ENCODE measurements at places on chromosomes 5 and 9.

GRCh38 chr5:39146831-39147540, 72.4 kb downstream of the FYB1 start:
- no peak for DNase-seq

- no peak for DNase-seq
These were observed 50.6 kb downstream of the LRRTM2 start for GRCh38 chr5:138824516-138824915.

DNA sequence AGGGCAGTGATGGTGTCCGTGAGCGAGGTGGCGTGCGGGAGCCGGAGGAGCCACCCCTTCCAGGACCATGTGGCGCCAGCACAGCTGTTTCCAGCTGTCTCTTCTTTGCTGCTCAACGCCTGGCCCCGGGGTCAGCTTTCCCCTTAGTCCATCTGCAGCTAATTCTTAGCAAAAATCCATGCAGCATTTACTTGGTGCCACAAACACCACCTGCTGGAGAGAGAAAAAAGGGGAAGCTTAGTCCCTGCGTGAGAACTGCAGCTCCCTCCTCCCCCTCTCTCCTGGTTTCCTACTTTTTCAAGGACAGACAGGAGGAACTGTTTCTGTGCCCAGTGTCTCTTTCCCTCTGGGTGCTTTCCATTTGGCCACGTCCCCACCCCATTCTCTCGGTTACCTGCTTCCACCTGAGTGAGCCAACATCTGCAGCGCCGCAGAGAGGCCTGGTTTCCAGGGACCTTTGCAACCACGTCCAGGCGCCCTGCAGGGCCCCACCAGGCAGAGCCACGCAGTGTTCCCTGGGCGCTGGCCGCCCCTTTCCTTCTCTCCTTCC, 3.4 kb downstream of the SLC6A19 start:
- peak; percentile 76 for DNase-seq

DNA sequence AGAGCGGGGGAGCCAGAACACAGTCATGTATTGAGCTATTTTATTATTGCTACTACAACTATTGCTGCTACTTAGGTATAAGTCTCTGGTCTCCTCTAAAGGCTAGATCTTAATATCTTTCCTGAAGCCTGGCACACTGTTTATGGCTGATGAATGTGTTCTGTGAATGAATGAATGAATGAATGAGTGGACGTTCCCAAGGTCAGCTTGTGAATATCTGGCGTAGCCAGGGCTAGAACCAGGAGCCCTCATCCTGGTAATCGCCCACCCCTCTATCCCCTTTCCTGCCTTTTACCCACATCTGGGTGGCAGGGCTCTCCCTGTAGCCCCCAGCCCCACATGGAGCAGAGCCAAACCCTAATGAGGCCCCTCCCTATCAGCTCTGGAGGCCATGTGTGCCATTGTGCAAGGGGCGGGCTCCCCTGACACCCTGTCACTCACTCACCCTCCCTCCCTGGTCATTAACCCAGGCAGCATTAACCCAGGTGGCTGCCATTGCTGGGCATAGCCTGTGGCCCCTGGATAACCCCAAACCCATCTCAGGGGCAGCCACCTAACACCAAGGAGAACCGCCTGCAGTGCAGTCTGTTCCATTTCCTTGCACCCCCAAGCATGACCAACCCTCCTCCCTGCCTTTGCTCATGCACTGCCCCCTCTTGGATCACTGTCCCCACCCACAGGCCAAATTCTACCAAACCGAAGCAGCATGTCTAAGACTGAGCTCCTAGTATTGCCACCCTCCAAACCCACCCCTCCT, 2.0 kb upstream of the AKNA start:
- no peak for DNase-seq

- no peak for DNase-seq
These were observed 233.3 kb downstream of the BNC2 start for GRCh38 chr9:16637218-16637617.

GRCh38 chr5:134466241-134467069, 54.8 kb upstream of the CDKN2AIPNL start:
- peak; percentile 97 for DNase-seq

GRCh38 chr5:8270246-8270645, 401.3 kb downstream of the MTRR start:
- no peak for DNase-seq
